NCI-H460 (cell line): ENCODE measurements at places on chromosomes 11 and 22. TPM values are rescaled to one million over a fixed set of nuclear protein-coding genes. Genes with fewer than 3 reads are reported as not detected.

Gene MIAT
- total RNA-seq: 0.66 and 0.82 TPM in 2 replicates

Gene OR56A1
- total RNA-seq: not detected in 2 replicates

Gene PMM1
- total RNA-seq: 9.5 and 14.4 TPM in 2 replicates

Gene OAF
- total RNA-seq: 7.5 and 8.3 TPM in 2 replicates

Gene SGSM1
- 0.26 and 1.1 TPM in 2 replicates for total RNA-seq

Gene TSPAN18
- not detected in 2 replicates for total RNA-seq

Gene MUC5B
- total RNA-seq: under 0.01 and 0.03 TPM in 2 replicates

Gene POLR3H
- 10.8 and 12.3 TPM in 2 replicates for total RNA-seq

Gene SMC1B
- total RNA-seq: 0.10 TPM in 1 of 2 replicates, not detected in the other

Gene ART5
- not detected in 2 replicates for total RNA-seq

Gene FAM83F
- 0.07 and 0.09 TPM in 2 replicates for total RNA-seq

Gene FJX1
- 30.0 and 33.1 TPM in 2 replicates for total RNA-seq

Gene POU2AF2
- not detected in 2 replicates for total RNA-seq

Gene TMEM121B
- not detected in 2 replicates for total RNA-seq

Gene P2RX3
- total RNA-seq: not detected in 2 replicates

Gene MYRF
- total RNA-seq: 0.30 and 0.35 TPM in 2 replicates

Gene HSPB2
- total RNA-seq: not detected in 2 replicates

Gene GAL3ST1
- total RNA-seq: 0.30 TPM in 1 of 2 replicates, not detected in the other

Gene OR56B1
- not detected in 2 replicates for total RNA-seq

Gene RAB36
- total RNA-seq: 0.43 and 0.67 TPM in 2 replicates

Gene TNRC6B
- total RNA-seq: 8.8 and 10.5 TPM in 2 replicates

Gene APOA4
- not detected in 2 replicates for total RNA-seq

Gene LMO2
- total RNA-seq: 0.20 TPM in 1 of 2 replicates, not detected in the other

Gene SLC22A25
- not detected in 2 replicates for total RNA-seq

Gene MMP8
- not detected in 2 replicates for total RNA-seq

Gene LRRC75B
- total RNA-seq: 4.3 and 5.5 TPM in 2 replicates

Gene P4HA3
- total RNA-seq: 6.7 and 7.4 TPM in 2 replicates

Gene SEPTIN3
- 0.35 and 0.45 TPM in 2 replicates for total RNA-seq
